ENCODE measurements at places on chromosomes 5 and 9. TPM values are rescaled to one million over a fixed set of nuclear protein-coding genes. Genes with fewer than 3 reads are reported as not detected.
A peak's percentile ranks its signal among the peaks of the same experiment; 100 is the strongest.

The CETN3 gene
- total RNA-seq, result 22.7 TPM

The FGF10 gene
- 1.8 TPM for total RNA-seq

The IRX2 gene
- not detected for total RNA-seq

The OTP gene
- total RNA-seq, result not detected

The ARID3C gene
- not detected for total RNA-seq

The RELL2 gene
- 19.1 TPM for total RNA-seq

- H3K27ac ChIP-seq, result no peak overlapping the region
- no peak for DNase-seq
- no peaks in the 10 kb centered on the region for H3K4me1 ChIP-seq
- no peak overlapping the region for H3K4me3 ChIP-seq
These were observed 20.5 kb downstream of the ZNF131 start for GRCh38 chr5:43141211-43141610.

- H3K27ac ChIP-seq, result peak overlapping the region; percentile 0
- H3K36me3 ChIP-seq, result peaks cover 24% of the 10 kb centered on the region
- H3K27me3 ChIP-seq, result no peaks in the 10 kb centered on the region
- no peak overlapping the region for H3K4me3 ChIP-seq
- DNase-seq, result no peak
These were observed 6.7 kb downstream of the RNF44 start for GRCh38 chr5:176530393-176530982.

GRCh38 chr5:79399046-79399445, 114.9 kb downstream of the HOMER1 start:
- no peaks in the 10 kb centered on the region for H3K36me3 ChIP-seq
- H3K27ac ChIP-seq, result no peak overlapping the region
- no peak for DNase-seq
- H3K4me3 ChIP-seq, result no peak overlapping the region
- H3K27me3 ChIP-seq, result no peaks in the 10 kb centered on the region
- H3K4me1 ChIP-seq, result no peaks in the 10 kb centered on the region

DNA sequence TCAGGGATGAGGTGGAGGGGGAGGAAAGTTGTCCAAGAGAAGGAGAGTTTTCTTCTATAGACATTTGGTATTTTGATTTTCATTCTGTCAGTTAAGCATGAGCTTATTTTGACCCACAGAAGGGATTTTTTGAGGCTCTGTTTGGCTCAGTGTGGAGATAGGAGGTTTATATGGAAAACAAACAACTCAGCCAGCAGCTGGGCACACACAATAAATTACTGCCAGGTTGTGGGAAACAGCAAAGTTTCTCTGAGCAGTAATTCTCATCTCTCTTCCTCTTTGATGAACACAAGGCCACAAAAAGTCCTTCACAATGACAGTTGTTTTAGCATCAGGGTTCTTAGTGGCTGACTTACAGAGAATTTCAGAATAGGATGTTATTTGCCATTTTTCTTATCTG, 486.1 kb downstream of the KDM4C start:
- H3K4me1 ChIP-seq, result peaks cover 25% of the 10 kb centered on the region
- H3K36me3 ChIP-seq, result no peaks in the 10 kb centered on the region
- no peaks in the 10 kb centered on the region for H3K27me3 ChIP-seq
- H3K4me3 ChIP-seq, result no peak overlapping the region

- peaks cover 7% of the 10 kb centered on the region for H3K4me1 ChIP-seq
- peak; percentile 77 for DNase-seq
- H3K4me3 ChIP-seq, result no peak overlapping the region
- peak overlapping the region; percentile 49 for H3K27ac ChIP-seq
- no peaks in the 10 kb centered on the region for H3K36me3 ChIP-seq
These were observed 35.5 kb upstream of the B4GALT1 start for GRCh38 chr9:33202552-33203201.

DNA sequence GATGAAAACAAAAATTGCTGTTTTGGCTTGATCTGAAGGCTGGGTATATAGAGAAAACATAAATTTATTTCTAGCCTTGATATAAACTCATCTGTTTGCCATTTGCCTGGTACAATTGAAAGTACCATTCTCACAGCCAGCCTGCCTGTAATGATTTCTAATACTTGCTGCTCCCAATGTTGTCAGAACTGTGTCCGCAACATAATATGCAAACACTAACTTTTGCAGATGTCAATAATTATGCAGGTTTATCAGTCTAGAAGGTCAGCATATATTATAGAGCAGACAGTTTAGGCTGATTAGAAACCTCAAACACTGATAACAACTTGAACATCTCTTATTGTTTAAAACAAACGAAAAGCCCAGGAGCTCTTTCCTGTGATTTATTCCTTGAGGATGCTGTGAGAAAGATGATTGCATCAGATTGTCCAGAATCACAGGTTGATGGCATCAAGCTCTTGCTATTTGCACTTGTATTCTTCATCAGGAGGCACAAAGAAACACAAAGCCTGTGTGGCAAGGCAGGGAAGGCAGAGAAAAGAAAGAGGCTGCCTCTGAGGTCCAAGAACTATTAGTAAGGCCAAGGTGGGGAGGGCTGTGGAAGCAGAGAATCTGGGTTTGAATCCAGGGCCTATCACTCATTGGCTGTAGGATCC, 21.4 kb upstream of the HMHB1 start:
- H3K27me3 ChIP-seq, result no peaks in the 10 kb centered on the region
- no peaks in the 10 kb centered on the region for H3K36me3 ChIP-seq
- H3K4me1 ChIP-seq, result no peaks in the 10 kb centered on the region
- no peak for DNase-seq

Data from transverse colon (tissue), 4 donors.